ENCODE measurements at places on chromosomes 4 and X.

GRCh38 chr4:25291158-25291733, 21.3 kb upstream of the ZCCHC4 start:
- no peak for DNase-seq

DNA sequence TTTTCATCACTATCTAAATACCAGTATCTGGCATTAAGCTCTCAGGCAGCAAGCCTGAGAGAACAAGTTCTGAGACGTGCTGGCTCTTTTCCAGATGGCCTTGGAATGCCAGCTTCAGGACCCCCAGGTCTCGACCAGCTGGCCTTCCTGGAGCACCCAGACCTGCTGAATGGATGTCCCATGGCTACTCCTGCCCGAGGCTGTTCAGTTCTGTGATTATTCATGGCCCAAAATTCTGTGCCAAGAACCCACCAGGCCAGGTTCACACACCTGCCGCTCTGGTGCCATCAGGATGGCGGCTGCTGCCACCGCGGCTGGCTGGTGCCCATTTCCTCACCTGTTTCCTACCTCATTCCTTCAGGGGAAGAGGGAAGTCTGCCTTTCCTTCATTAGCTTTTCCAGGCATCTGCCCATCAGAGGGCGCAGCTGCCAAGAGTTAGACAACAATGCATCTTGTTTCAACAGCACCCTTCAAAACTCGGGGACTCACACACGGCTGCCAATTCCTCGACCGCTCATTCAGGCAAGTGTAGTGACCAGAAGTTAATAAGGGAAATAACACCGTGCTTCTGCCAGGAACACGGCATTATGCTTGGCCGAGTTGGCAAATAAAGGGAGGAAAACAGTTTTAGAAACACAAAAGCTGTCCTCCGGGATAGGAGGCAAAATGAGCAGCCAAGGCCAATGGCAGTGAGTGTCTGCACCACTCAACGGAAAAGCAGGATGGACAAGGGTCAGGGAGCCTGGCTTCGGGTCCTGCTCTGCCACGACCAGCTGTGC, 173.8 kb downstream of the NSUN7 start:
- no peak for DNase-seq

- DNase-seq: no peak
Measured at GRCh38 chr4:77263247-77263646, 106.2 kb downstream of the CCNG2 start.

GRCh38 chr4:9962611-9963314, 58.5 kb downstream of the SLC2A9 start:
- DNase-seq: no peak

GRCh38 chrX:42085836-42086235, 162.5 kb upstream of the CASK start:
- DNase-seq: no peak

GRCh38 chrX:52542311-52542710, 25.4 kb upstream of the XAGE1B start:
- no peak for DNase-seq

DNA sequence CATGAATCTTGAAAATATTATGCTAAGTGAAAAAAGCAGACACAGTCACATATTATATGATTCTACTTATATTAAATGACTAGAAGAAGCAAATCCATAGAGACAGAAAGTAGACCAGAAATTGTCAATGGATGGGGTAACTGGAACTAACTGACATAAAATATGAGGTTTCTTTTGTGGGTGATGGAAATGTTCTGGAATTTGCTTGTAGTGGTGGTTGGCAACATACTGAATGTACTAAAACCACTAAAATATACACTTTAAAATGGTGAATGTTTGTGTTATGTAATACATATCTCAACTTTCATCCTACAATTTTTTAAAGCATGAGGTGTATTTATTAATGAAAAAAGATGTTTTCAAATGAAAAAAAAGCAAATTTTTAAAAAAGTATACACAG, 14.7 kb downstream of the CNOT6L start:
- DNase-seq: no peak

- no peak for DNase-seq
Measured at GRCh38 chrX:50988649-50989048, 78.1 kb downstream of the BMP15 start.

GRCh38 chrX:12794654-12795053, 3.4 kb downstream of the PRPS2 start:
- no peak for DNase-seq

GRCh38 chr4:164821711-164822110, 55.3 kb upstream of the APELA start:
- DNase-seq: no peak

DNA sequence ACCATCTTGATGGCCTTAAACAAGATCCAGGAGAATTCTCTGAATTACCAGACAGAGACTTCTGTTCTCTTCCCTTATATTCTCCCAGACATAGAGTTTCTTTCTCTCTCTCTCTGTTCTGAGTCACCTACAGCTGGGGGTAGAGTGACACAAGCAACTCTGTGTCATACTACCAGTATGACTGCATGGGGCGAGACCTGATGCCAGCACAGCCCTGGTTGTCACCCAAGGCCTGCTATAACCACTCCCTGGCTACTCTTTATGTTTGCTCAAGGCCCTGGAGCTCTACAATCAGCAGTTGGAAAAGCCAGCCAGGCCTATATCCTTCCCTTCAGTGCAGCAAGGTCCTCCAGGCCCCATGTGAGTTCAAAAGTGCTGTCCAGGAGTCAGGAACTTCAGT, 114.2 kb upstream of the TENT5D start:
- no peak for DNase-seq

DNA sequence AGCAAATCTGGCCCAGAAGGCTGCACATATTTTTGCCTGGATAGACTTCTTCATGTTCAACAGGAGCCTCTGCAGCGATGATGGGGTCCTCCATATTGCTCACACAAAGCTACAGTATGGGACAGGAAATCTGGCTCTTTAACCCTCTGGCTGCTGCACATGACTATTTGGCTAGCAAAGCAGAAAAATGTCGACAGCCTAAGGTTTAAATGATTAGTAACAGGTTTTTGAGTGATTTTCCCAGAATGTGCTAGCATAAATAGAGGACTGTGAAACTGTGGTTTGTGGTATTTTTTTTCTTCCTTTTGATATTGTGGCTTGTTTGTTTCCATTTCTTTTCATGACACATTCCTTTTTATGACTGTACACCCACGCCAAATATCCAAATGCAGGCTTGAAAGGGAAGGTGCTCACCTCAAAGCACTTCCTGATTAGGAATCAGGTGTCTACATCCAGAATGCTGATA, 120.2 kb upstream of the GK2 start:
- no peak for DNase-seq

DNA sequence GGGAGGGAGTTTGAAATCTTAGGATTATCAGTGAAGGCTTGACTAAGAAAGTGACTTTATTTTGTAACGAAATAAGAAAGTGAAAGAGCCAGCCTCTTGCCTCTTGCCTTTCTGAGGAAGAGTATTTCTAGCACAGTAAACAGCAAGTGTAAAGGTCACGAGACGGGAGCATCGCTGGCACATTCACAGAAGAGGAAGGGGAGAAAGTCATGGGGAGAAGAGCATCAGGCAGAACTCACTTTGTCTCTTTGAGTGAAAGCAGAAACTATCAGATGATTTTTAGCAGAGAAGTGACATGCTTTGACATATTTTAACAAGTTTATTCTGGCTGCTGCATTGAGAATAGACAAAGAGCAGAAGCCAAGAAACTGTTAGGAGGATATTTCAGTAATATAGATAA, 313.8 kb downstream of the CAMK2D start:
- DNase-seq: no peak

DNA sequence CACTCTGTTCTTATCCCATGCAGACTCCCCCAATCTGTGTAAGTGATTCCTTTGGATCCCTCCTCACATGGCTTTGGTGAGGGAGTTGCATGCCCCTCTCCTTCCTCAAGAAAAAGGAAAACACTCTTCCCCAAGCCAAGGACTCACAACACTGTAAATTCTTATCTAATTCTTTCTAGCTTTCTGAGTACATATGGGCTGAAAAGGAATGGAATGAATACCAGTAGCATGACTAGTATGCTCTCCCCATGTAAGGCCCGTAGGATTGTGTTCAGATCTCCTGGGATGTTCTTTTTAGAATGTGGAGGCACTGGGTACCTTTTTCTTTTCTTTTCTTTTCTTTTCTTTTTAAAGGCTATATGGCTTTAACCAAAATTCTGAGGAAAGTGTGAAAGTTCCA, 17.0 kb upstream of the MAGED1 start:
- no peak for DNase-seq

GRCh38 chr4:3826247-3827172, 60.3 kb downstream of the ADRA2C start:
- no peak for DNase-seq

GRCh38 chrX:105117621-105118020, 102.9 kb downstream of the TEX13A start:
- DNase-seq: no peak

DNA sequence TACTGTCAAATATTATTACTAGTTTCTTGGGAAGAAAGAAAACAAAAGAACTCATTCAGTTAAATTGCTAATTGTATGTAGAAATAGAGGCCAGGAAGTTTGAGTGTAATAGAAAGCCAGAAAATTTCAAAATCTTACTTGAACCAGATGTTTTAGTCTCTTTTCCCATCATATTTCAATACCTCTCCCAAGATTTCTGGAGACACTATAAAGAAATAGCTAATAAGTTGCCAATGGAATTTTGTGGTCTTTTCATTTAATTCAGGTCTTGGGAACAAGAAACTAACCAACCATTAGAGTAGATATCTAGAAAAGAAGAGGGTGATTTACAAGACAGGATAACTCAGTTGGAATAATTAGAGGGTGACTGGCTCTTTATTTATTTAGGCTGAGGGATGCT, 112.2 kb downstream of the AGTR2 start:
- no peak for DNase-seq

- no peak for DNase-seq
Measured at GRCh38 chrX:121256647-121257046, 209.2 kb downstream of the GLUD2 start.

GRCh38 chr4:6710996-6711395, 1.3 kb upstream of the MRFAP1L1 start:
- DNase-seq: no peak

- no peak for DNase-seq
Measured at GRCh38 chrX:47664737-47665136, 5.8 kb upstream of the UXT start.

- no peak for DNase-seq
Measured at GRCh38 chr4:164313853-164314252, 440.1 kb upstream of the SMIM31 start.

GRCh38 chr4:130747842-130748241, 1651.9 kb downstream of the C4orf33 start:
- no peak for DNase-seq

GRCh38 chr4:54930226-54930625, 195.2 kb downstream of the KDR start:
- no peak for DNase-seq

- DNase-seq: no peak
Measured at GRCh38 chrX:13764765-13765164, 30.2 kb downstream of the OFD1 start.

- no peak for DNase-seq
Measured at GRCh38 chrX:124605511-124605910, 259.1 kb downstream of the SH2D1A start.

DNA sequence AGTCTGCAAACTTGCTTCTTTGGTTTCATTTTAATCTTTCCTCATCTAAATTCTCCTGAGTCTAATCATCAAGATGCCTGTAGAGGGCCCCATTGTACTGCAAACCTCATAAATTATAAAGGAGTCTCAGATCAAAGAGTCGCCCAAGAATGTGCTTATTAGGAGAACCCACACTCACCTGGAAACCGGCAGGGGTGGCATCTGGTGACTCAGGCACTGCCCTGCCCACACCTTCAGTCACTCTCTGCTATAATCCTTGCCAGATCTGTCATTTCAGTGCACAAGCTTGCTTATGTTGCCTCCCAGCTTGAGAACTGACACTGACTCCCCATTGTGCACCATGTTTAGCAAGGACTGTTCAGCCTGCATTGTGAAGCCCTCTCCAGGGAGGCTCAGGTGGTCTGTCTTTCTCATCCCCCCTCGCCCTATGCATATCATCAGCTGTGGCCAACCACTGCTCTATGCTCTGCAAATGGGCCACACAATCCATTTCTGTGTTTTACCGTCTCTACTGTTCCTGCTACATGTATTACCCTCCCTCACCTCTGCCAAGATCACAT, 12.4 kb downstream of the EPGN start:
- DNase-seq: no peak

DNA sequence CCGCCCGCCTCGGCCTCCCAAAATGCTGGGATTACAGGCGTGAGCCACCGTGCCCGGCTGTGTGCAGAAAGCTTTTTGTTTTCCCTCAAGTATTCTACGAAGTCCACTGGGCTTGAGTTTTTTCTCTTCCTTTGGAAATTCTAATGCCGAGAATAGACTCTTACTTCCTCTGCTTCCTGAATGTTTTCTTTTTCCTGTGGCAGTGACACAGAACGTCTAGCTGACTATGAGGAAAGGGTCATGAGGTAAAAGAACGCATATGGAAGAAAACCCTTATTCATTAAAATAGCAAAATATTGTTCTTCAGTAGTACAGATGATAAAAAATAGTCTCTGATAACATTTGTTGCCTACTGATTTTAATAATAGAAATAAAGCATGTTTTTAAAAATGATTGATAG, 4.9 kb upstream of the SLC25A4 start:
- DNase-seq: no peak

GRCh38 chrX:23554304-23554703, 113.0 kb upstream of the PRDX4 start:
- DNase-seq: no peak

DNA sequence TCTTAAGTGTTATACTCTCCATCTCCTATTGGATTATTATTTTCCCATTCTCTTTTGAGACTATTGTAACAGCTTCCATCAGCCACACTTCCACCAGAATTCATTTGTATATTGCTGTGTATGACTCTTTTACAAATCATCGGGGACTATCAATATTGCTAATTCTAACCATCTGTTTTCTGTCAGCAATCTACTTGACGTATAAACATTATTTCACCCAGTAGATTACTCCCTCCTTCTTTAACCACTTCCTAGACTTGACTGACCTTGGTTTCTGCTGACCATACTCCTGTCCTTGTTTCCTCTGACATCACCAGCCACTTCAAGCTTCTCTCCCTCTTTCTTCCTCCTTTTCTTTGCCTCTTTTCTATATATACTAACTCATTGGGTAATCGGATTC, 402.9 kb downstream of the PCDH18 start:
- DNase-seq: no peak

- DNase-seq: no peak
Measured at GRCh38 chr4:53532521-53532920, 58.8 kb downstream of the LNX1 start.

DNA sequence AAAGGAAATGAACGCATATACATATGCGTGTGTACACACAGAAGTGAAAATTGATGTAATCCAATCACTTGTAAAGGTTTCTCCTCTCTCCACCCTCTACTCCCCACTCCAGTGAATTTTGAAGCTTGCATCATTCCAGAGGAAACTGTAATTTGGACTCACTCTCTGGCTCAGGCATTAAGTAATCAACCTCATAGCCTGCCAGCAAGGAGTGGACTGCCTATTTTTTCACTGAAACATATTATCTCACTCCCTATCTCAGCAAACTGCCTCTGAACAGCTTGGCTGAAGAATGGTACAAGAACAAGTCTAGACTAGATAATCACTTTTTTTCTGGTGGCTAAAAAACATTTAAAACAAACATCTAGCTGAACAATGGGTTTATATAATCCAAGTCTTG, 124.2 kb downstream of the C4orf51 start:
- no peak for DNase-seq

GRCh38 chr4:27123123-27123768, 262.6 kb downstream of the STIM2 start:
- no peak for DNase-seq

GRCh38 chrX:40040686-40041461, 56.9 kb downstream of the BCOR start:
- no peak for DNase-seq

- DNase-seq: no peak
Measured at GRCh38 chrX:69290292-69290691, 125.0 kb upstream of the PJA1 start.

GRCh38 chrX:3501833-3502535, 155.5 kb upstream of the MXRA5 start:
- no peak for DNase-seq
